ENCODE measurements at places on chromosomes 3 and 15.

DNA sequence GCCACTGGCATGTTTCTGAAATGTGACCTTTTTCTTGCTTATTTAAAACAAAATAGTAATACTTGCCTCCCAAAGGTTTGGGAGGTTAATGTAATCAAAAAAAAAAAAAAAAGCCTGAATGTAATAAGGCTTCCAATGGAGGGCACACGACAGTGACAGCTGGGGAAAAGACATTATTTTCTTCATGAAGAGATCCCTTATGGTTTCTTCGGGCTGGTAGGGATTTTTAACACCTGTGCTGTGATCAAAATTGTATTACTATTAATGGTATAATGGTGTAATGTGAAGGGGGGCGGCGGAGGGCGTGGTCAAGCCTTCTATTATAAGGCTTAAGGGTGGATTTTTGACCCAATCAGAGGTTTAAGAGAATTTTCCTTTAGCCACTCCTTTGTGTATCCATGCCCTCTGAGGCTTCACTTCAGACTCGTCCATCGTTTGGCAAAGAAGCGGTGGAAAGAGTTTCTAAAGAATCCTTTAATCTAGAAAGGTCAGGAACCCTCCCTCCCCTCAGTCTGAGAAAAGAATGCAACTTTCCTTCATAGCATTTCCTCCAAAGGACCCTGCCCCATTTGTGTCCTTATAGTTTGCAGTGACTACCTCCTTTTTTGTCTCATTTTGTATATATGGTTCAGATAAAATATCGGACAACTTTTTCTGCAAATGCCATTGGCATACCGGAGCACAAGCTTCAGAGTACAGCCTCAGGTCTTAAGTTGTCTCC is 89.5 kb upstream of the CHD2 start:
- peak; percentile 83 for DNase-seq

DNA sequence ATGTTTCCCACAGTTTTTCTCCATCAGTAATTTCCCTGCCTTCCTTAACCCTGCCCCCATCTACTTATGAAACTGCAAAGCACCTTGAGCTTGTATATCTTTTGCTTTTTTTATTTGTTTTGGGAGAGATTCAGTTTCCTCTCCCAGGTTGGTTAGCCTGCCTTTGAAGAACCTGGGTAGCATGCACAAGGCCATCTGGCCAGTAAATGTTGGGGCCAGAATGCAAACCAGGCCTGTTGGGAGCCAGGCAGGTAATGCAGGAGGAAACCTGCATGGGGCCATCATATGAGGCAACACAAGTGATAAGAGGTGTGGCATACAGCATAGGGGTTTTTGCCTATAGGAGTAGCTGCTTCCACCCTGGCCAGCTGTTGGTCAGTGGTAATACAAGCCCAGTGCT is 17.7 kb downstream of the SYNPR start:
- peak; percentile 15 for DNase-seq

DNA sequence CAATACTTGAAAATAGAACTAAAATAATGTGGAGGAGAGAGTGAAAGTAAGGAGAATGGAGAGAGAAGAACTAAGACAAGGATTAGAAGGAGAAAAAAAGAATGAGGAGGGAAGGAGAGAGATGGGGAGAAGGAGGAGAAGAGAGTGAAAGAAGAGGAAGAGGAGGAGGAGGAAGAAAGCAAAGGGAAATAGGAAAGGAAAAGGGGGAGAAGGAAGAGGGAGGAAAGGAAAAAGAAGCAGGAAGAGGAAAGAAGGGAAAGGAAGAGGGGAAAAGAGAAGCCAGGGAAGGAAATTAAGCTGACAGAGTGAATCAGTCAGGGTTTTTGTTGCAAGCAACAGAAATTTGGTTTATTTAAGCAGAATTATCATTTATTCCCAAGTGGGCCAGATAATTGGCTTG is 241.7 kb upstream of the P2RY1 start:
- DNase-seq = no peak

- no peak for DNase-seq
These were observed 33.2 kb upstream of the NR2C2 start for GRCh38 chr3:14913926-14914778.

GRCh38 chr3:120908030-120908794 is at the start of gene STXBP5L:
Gene STXBP5L (plus strand): TSS chr3:120908205. CDS start chr3:120909579, 1,374 bp downstream.
- DNase-seq = peak; percentile 93
